ENCODE measurements at places on chromosomes 11 and 22.

GRCh38 chr22:36465232-36466021 lies 16.0 kb downstream of the TXN2 start:
- no peak for DNase-seq

GRCh38 chr11:46366260-46366659 lies 15.2 kb upstream of the MDK start:
- no peak for DNase-seq

- DNase-seq: peak; percentile 5
These were observed 56.1 kb downstream of the SYT9 start for GRCh38 chr11:7307836-7308235.

DNA sequence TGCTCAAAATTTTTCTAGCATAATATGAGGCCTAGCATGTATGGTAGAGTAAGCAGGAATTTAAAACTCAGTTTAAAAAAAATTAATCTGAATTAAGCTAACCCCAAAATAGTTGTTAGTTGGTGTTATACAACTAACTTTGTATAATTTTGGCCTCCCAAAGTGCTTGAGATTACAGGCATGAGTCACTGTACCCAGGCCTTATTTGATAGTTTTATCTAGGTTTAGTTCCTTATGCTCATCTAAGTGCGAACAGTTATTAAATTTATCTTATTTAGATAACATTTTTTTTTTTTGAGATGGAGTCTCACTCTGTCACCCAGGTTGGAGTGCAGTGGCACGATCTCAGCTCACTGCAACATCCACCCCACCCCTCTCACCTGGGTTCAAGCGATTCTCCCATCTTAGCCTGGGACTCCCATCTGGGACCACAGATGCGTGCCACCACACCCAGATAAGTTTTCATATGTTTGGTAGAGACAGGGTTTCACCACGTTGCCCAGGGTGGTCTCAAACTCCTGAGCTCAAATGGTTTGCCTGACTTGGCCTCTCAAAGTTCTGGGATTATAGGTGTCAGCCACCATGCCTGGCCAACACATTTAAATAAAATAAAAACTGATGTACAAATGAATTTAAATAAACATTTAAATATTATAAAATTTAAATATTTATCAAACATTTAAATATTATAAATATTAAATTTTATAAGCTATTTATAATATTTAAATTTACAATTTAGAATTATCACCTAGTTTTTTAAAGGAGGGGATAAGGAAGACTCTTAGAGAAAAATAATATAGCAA lies 7.5 kb downstream of the IL18 start:
- DNase-seq: no peak

DNA sequence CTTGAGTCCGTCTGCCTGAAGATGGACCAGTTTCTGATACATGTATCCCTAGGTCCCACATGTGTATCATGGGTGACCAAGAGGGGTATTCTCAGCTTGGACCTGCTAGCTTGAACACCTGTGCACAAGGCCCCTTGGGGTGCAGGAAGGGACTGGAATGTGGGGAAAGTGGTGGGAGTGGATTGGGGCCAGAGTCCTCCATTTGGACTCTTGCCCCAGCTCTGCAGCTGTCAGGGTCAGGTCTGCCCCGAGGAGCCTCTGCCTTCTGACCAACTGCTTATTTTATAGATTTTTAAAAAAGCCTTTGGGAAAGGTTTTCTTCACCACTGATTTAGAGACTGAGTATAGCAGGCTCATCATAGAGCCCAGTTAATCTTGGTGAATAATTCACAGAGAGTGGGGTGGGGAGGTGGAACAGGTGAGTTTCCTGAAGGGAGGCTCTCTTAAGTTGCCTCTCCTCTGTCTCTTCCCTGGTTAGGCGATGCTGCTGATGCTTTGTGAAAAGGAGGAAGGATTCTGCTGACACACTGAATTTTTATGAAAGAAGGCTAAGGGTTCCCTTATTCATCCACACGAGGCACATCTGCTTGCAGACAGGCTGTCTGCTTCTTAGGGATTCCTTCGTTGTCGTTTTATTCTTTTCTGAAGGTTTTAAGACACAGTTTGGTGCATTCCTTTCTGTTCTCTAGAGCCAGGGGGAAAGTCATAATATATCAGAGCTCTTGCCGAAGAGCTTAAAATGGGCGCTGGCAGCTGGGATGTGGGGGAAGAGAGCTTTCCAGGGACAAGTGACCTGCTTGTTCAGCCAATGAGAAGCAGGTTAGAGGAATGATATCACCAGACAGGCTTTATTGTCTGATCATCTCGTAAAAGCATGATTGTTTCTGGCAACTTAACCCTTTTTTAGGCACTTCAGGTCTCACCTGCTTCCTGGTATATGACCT lies 19.9 kb downstream of the TRIM44 start:
- no peak for DNase-seq

DNA sequence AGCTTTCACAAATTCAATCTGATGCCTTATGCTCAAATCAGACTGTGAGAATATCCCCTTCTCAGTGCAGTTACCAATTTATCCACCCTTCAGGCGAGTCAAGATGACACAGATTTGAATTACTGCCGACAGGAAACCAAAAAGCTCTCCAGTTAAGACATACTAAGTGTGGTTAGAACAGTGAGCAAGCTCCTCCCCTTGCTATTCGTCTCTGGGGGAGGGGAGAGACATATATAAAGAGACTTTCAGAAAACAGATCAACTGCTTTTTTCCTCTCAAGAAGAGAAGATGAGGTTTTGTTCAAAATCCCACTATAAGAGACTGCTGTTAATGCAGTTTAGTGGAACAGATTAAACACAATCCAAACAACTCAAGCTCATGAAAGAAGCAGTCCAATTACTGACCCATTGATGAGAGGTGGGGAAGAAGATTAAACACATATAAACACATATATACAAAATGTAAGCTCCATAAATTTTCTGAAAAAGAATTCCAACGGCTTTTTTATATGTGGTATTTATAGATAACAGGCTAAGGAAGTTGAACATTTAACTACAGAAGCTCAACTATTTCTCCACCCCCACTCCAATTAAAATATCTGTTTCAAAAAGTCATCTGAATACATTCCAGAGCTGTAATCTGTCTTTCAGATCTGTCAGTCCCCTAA lies 102.7 kb downstream of the MRTFA start:
- DNase-seq: peak; percentile 50

DNA sequence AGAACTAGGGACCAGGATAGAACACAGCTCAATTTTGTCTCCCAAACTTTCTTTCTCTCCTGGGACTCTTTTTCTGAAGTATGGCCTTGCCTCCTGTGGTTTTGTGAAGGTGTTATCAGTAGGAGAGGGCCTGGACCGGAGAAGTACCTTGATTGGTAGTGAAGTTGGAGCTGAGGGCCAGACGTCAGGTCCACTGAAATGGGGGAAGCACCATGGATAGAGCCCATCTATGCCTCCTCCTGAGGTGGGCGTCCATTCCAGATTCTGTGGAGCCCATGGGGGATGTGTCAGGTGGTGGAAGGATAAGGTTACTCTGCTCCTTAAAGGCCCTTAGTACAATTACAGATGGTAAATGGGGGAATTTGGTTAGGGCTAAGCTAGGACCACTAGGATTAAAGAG lies 109.7 kb downstream of the INSC start:
- no peak for DNase-seq

GRCh38 chr11:75424396-75424795 lies 8.6 kb downstream of the KLHL35 start:
- DNase-seq: no peak

DNA sequence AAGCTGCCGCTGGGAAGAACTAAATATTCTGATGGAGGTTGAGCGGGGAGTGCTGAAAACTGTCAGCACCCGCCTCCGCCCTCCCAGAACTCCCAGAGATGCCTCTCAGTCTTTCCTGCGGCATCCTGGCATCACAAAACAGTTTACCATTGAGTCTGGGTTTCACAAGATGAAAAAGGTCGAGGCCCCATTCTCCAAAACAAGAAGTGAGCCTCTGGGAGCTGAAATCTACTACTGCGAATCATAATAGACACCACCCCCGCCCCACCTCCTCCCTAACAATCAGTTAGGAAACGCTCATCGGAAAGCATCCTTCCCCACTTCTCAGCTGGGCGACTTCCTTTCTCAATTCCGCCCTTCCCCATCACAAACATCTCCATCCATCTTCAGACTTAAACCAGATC lies 1.0 kb downstream of the SUN2 start:
- DNase-seq: no peak

DNA sequence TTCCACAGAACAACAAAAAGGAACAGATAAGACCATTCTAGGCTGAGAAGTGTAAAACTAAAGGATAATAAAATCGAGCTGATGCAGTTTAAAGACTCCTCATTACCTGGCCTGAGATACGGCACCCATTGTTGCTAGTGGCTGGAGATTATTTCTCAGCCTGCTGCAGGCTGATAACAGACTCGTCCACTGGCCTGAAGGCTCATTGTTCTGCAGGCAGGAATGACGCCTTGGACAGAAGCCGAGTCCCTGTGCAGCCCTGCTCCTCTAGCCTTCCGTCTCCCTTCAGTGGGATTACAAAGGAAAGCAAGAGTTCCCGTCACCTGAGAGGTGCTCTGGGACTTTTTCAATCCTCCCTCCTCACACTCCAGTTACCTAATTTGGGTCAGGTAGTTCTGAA lies 1065.3 kb downstream of the OPCML start:
- DNase-seq: no peak

DNA sequence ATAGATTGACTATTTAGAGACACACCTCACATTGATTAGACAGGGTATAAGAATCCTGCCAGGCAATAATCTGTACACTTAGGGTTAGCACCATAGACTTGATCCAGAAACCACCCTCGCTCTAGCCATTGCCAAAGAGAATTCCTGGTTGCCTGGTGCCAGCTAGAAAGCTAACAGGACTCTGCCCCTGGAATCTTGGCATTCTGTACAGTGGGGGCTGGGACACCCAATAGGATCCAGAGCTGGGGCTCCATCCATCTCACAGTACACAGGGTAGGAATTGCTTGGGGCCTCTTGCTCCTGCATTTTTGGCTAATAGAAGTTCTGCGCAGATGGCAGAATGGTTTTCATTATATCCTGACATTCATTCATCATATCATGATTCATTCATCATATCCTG lies 3.0 kb upstream of the APLNR start:
- no peak for DNase-seq

DNA sequence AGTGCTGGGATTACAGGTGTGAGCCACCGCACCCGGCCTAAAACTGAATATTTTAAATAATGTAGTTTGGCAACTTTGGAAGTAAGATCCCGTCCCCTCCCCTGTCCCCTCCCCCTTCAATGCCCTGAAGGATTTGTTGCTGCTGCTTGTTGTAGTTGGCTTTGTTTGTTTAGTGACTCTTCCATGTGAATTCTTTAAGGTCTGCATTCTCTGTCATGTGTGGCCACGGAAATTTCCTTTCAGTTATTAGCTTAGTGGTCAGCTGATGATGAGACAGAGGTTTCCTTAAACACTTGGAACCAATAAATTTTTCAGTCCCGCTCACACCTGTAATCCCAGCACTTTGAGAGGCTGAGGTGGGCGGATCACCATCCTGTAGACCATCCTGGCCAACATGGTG lies 109.9 kb downstream of the MPPED1 start:
- DNase-seq: no peak

- DNase-seq: no peak
These were observed 83.5 kb upstream of the FSHB start for GRCh38 chr11:30147293-30147692.

DNA sequence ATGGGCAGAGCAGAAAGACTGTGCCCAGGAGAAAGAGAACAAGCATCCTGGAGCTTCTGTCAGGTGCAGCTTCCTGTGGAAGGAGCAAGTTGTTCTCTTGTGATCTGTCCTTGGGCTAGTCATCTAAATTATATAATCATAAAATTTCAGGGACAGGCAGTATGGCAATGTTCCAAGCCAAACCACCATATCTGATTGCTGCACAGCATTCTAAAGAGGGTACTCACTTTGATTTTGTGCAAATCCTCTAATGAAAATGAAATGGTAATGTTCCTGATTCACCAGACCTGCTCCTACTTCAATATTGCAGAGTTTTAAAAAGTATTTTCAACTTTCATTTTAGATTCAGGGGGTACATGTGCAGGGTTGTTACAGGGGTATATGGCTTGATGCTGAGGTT lies at the start of gene PATE2:
PATE2 (minus strand) TSS at position 101 of the 400 bp plus-strand sequence; CDS start at position 46, 55 bp downstream.
- DNase-seq: no peak
